ENCODE measurements at places on chromosomes 5 and 9.
A peak's percentile ranks its signal among the peaks of the same experiment; 100 is the strongest.

GRCh38 chr5:81530919-81531318 is 137.0 kb upstream of the ACOT12 start:
- peak; percentile 52 for DNase-seq

DNA sequence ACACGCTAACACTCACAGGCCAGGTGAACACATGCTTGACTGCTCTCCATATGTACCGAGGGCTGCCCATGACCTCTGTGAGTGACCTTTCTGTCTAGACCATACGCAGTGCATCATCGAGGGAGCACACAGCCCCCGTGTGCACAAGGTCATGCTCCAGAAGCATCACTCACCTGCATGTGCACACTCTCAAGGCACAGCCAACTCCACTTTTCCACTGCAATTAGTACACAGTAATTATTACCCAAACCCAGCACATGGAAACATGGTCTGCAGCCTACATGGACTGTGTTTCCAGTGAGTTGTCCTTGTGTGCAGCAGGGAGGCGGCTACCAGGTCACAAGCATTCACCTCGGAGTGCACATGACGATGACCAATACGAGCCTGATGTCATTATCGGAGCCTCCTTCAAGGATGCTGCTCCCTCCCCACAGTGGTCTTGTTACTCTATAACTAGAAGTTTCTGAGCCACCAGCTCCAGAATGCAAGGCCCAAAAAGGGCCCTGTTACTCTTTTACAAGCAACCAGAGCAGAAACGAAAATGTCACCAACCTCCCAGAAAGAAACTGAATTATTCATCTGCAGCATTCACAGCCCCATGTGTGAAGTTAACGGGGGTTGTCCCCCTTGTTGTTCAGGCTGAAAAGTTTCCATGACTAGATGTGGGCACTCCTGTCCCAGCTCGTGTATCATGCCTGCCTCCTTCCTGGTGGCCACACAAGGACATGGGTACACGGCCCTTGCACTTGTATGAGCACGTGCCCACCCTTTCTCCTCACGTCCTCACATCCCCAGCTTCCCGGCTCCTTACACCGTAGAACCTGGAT is 31.2 kb downstream of the SEMA4D start:
- no peak for DNase-seq

DNA sequence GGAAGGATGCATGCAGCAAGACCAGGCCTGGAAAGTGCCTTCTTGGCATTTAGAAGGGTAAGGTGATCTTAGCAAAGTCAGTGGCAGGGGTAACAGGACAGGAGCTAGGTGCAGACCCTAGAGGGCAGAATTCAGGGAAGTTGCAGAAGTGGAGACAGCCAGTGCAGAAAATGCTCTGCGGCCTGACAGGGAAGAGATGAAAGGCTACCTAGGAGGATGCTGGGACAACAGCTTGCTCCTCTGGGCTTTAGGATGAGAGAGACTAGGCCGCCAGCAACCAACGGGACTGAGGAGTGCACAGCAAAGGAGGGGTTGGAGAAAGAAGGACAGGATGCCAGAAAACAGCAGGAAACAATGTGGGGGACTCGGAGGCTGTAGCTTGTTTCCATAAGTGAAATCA is 219.9 kb downstream of the FSTL4 start:
- no peak for DNase-seq

DNA sequence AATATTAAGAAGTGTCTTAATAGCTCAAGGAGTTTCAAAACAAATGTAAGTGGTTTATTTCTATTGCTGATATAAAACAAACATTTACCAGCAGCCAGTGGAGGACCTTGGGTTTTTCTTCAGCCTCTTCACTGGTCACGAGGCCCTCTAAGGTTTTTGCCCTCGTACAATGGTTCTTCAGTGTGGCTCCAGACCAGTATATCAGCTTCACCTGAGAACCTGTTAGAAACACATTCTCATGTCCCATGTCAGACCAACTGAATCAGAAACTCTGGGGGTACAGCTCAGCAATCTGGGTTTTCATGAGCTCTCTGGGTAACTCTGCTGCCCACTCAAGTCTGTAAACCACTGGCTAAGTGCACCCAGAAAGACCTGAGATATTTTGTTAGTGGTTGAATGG is 12.9 kb downstream of the WWC1 start:
- DNase-seq: no peak

- no peak for DNase-seq
Observed at GRCh38 chr9:123696476-123696875, 233.4 kb downstream of the DENND1A start.

DNA sequence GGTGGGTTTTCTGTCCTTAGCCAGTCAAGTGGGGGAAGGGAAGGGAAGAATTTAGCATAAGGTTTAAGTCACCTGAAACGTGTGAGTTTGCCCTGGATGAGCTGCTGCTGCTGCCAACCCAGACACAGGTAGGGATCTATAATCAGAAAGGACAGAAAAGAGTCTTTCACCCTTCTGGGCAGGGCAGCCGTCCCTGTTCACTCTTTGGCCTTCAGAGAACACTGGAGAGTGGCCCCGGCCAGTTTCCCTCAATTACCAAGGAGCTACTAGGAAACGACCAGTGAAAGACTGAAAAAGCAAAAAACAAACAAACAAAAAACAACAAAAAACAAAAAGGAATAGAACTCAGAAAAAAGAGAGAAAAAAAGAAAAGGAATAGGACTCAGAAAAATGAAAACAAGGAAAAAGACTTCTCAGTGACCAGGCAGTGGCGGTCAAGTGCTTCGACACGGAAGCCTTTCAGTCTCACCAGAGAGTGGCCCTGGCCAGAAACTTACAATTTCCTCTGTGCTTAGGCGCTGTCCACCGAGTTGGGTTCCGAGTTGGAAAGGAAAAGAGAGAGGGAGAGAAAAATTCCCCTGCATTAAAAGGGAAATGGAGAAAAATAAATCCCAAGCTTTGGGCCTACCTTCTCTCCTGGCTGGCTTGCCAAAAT is 2.5 kb upstream of the GM2A start:
- DNase-seq: no peak

DNA sequence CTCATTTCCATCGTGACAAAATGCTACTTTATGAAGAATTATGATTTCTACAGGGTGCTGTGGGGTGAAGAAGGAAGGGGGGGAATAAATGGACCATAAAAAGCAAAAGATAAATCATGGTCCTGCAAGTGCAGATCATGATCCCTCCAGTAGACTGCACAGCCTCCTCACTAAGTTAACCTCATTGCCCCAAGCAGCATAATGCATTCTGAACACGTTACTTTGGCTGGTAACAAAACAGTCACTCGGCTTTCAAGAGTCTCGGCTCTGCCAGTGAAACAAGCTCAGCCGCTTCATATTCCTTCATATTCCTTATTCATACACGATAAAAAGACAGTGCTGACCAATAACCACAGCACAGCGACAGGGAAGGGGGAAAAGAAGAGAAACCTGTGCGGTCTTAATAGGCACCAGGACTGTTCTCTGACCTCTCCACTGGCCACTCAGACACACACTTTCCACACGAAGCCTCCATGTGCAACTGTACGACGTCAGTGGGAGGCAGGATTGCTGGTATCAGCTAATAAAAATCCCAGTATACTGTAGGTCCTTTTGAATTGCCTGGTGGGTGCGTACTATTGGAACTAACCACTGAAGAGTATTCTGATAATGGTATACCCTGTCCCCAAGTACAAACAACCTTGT is 60.5 kb downstream of the ANKH start:
- peak; percentile 48 for DNase-seq

DNA sequence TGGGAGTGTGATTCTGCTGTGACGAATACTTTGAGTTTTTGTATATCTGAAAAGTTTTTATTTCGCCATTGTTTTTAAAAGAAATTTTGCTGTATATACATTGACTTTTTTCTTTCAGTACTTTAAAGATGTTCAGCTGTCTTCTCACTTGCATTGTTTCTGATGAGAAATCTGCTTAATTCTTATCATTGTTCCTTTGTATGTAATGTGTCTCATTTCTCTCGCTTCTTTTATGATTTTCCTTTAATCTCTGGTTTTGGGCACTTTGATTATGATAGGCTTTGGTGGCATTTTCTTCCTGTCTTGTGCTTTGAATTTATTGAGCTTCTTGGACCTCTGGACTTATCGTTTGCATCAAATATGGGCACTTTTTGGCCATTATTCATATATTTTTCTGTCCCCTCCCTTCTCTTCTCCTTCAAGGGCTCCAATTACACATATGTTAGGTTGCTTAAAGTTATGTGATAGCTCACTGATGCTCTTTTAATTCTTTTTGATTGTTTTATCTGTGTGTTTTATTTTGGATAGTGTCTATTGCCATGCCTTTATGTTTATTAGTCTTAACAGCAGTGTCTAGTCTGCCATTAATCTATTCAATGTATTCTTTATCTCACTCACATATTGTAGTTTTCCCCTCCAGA is 30.6 kb downstream of the STX17 start:
- no peak for DNase-seq
